ENCODE measurements at places on chromosomes 4 and X.

- H3K4me1 ChIP-seq: no peaks in the 10 kb centered on the region
- DNase-seq: no peak
- H3K4me3 ChIP-seq: no peak overlapping the region
- no peaks in the 10 kb centered on the region for H3K27me3 ChIP-seq
- no peaks in the 10 kb centered on the region for H3K36me3 ChIP-seq
- H3K27ac ChIP-seq: no peak overlapping the region
Measured at GRCh38 chr4:34193451-34194154, 2050.7 kb downstream of the ARAP2 start.

- H3K4me1 ChIP-seq: peaks cover 30% of the 10 kb centered on the region
- H3K4me3 ChIP-seq: no peak overlapping the region
- no peaks in the 10 kb centered on the region for H3K27me3 ChIP-seq
Measured at GRCh38 chr4:27357283-27357682, 496.6 kb downstream of the STIM2 start.

- no peak overlapping the region for H3K27ac ChIP-seq
- DNase-seq: no peak
- peaks cover 43% of the 10 kb centered on the region for H3K27me3 ChIP-seq
- peak overlapping the region; percentile 53 for H3K4me3 ChIP-seq
- no peaks in the 10 kb centered on the region for H3K36me3 ChIP-seq
- no peaks in the 10 kb centered on the region for H3K4me1 ChIP-seq
Measured at GRCh38 chrX:16883487-16883804, 13.3 kb upstream of the RBBP7 start.

GRCh38 chr4:106708464-106708816 lies 327.7 kb downstream of the DKK2 start:
- no peak overlapping the region for H3K27ac ChIP-seq
- H3K4me3 ChIP-seq: no peak overlapping the region
- H3K4me1 ChIP-seq: no peaks in the 10 kb centered on the region
- no peaks in the 10 kb centered on the region for H3K27me3 ChIP-seq
- no peaks in the 10 kb centered on the region for H3K36me3 ChIP-seq

GRCh38 chrX:70470850-70471289 lies 26.2 kb downstream of the DLG3 start:
- H3K4me1 ChIP-seq: peaks cover 3% of the 10 kb centered on the region
- H3K4me3 ChIP-seq: no peak overlapping the region
- no peak for DNase-seq
- no peak overlapping the region for H3K27ac ChIP-seq
- no peaks in the 10 kb centered on the region for H3K27me3 ChIP-seq
- no peaks in the 10 kb centered on the region for H3K36me3 ChIP-seq

- H3K4me1 ChIP-seq: peaks cover 13% of the 10 kb centered on the region
- H3K36me3 ChIP-seq: no peaks in the 10 kb centered on the region
- peak; percentile 72 for DNase-seq
Measured at GRCh38 chr4:164956766-164957643, 20.5 kb downstream of the TRIM61 start.

DNA sequence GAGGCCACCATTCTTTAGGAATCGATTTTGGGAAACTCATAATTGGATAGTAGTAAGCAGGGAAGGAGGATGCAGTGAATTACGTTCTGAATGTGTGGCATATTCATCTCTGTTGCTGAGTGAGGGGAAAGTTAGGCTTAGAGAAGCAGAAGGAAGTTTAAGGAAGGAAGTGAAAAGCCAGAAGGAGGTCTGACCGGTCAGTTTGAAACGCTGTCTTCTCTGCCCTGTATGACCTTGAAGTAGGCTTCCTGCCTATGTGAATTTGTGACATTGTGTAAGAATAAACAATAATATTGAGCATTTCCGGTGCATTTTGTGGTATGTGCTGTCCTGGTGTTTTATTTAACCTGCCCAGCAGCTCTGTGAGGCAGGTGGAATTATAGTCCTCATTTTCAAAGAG lies 67.3 kb downstream of the PDLIM5 start:
- no peaks in the 10 kb centered on the region for H3K27me3 ChIP-seq
- H3K4me1 ChIP-seq: no peaks in the 10 kb centered on the region
- DNase-seq: no peak
- no peak overlapping the region for H3K27ac ChIP-seq
- no peaks in the 10 kb centered on the region for H3K36me3 ChIP-seq

Measured in neural progenitor cell (in vitro differentiated cells).